ENCODE measurements at places on chromosomes 12 and 14.

- no peak for DNase-seq
These were observed 6.8 kb upstream of the LHX5 start for GRCh38 chr12:113478351-113479011.

DNA sequence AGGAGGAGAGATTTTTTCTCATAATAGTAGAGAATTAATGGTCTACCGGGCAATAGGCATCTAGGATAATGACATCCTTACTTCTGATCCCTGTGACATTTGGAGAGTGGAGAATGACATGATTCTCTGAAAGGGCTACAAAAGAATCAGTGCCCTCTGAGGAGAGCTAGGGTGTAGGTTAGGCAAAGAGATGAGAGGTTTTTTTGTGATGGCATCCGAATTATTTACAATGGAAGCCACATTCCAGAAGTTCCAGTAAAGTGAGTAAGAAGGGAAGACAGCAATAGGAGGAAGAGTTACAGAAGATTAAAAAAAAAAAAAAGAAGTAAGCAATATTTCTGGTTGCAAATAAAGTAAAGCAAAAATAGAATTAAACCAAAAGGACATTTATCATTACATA lies 478.0 kb downstream of the RMST start:
- DNase-seq, result no peak

DNA sequence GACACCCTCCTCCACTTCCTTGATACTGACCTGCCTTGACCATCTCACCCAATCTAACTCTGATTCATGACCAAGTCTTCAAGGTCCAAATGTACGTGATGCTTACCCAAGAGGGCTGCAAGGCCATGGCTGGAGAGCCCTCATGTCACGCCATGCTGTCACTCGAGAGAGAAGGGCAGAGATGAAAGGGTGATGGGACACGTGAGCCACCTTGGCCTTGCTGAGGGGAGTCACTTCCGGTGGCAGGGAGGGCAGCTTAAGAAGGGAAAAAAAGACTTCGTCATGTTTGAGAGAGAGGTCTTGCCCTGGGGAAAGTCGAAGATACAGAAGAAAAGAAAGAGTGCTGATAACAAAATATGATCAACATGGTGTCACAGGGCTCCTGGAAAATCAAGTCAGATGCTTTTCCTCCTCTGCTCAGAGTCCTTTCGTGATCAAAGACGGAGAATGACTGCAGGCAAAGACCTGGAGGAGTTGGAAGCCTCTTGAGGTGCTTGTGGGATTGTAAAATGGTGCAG lies 3.3 kb upstream of the SCARB1 start:
- no peak for DNase-seq

GRCh38 chr12:568486-568885 lies 94.8 kb downstream of the NINJ2 start:
- no peak for DNase-seq

- no peak for DNase-seq
These were observed 104.8 kb upstream of the DIO3 start for GRCh38 chr14:101456246-101457175.

GRCh38 chr14:72736786-72737559 lies 156.9 kb downstream of the DPF3 start:
- DNase-seq, result peak; percentile 97

GRCh38 chr14:55568618-55569017 lies 11.4 kb upstream of the KTN1 start:
- no peak for DNase-seq

DNA sequence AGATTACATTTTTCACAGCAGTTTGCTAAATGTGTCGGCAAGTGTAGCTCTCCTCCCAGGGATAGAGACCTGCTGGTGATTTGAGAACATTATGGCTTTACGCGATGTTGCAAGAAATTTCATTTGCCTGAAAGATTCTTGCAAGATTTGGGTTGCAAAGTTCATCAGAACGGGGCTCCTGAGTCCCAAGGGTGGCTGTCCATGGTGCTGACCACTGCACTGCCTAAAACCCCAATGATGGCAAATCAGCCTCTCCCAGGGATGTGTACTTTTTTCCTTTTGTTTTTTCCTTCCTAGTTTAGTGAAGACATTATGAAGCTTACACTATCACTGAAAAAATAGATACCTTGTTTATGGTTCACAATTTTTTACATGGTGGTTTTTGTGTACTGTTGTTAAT lies 85.4 kb downstream of the WSCD2 start:
- no peak for DNase-seq
